ENCODE measurements at places on chromosomes 11 and 22. TPM values are rescaled to one million over a fixed set of nuclear protein-coding genes. Genes with fewer than 3 reads are reported as not detected.

The TRPC6 gene
- total RNA-seq: 2.1 TPM

The PGA3 gene
- not detected for total RNA-seq

The MRGPRX4 gene
- not detected for total RNA-seq

The IGF2 gene
- total RNA-seq: 1.7 TPM

The PTPRCAP gene
- 0.19 TPM for total RNA-seq

The YPEL4 gene
- 2.8 TPM for total RNA-seq

The HTR3A gene
- total RNA-seq: not detected

The CAVIN3 gene
- 198 TPM for total RNA-seq

The ALKBH3 gene
- 18.3 TPM for total RNA-seq

The CARD16 gene
- total RNA-seq: 6.5 TPM

The OTOG gene
- total RNA-seq: not detected

The RAB3IL1 gene
- total RNA-seq: 6.5 TPM

The SERHL2 gene
- 3.6 TPM for total RNA-seq

The HEPN1 gene
- total RNA-seq: not detected

The DCHS1 gene
- 1.3 TPM for total RNA-seq

Data from regular cardiac myocyte (primary cell).